HTR-8/SVneo (cell line): ENCODE measurements at places on chromosomes 2 and 18.

GRCh38 chr2:150036622-150037021 lies 449.0 kb upstream of the MMADHC start:
- DNase-seq, result no peak

- no peak for DNase-seq
These were observed 49.8 kb downstream of the PMS1 start for GRCh38 chr2:189834059-189834458.

DNA sequence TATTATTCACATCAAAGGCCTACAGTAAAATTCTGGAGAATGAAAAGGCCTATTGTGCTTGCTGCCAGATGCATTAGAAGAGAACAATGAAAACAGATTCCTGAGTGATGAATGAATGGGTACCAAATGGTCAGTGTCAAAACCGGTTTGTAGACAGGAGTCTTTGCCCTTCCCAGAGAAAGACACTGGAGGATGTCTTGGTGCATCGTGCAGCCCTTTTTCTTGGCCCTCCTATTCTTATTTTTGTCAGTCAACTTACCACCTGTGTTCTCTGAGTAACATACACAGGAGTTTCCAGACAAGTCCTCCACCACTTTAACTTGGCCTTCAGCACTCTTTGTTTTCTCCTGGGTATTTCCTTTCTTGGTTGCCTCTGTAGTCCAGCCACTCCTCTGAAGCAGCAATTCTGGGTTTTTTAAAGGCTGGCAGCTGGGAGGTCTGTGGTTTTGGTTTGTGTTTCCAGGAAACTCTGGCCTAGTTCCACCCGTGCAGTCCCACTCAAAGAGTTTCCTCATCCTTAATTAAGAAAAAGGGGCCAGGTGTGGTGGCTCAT lies 29.4 kb downstream of the PSTPIP2 start:
- DNase-seq, result no peak

DNA sequence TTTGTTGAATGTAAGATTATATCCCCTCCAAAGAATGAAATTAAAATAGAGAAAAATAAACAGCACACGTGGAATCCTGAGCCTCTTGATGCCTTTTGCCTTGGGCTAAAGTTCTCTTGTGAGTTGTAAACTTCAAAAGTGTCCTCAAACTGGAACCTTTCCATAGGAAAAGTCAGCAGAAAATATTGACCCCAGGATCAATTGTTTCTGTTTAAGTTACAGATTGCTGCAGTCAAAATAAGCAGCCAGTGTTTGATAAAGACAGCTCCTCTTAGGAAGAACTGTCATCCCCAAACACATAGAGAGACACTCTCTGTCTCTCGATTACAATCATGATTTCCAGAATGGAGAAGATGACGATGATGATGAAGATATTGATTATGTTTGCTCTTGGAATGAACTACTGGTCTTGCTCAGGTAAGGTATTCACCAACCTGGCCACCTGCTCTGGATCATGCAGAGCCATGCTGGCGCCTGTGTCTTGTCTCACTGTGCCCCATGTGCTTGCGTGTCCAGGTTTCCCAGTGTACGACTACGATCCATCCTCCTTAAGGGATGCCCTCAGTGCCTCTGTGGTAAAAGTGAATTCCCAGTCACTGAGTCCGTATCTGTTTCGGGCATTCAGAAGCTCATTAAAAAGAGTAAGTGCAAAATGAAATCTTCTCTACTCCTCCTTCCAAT lies at the start of gene SPP2:
SPP2 (plus strand) TSS at position 248 of the 681 bp plus-strand sequence; CDS start at position 333, 85 bp downstream.
- DNase-seq, result no peak

DNA sequence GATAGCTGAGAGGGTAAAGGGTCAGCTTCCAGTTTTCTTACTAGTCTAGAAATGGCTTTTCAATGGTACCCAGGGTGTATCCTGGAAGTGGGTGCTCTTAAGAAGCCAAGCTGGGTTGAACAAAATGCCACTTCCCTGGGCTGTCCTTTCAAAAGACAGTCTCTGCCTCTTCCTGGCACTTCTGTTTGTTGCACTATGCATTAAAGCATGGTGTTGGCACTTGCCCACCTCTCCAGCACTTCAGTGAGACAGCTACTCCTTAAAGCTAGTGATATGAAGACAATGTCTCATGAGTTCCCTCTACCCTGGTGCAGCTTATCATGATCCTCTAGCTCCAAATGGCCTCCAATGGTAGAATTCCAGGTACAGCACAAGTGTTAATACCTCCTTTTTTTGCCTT lies 74.3 kb upstream of the IGFBP5 start:
- DNase-seq, result no peak

- no peak for DNase-seq
These were observed 36.1 kb downstream of the POMC start for GRCh38 chr2:25132299-25132635.

DNA sequence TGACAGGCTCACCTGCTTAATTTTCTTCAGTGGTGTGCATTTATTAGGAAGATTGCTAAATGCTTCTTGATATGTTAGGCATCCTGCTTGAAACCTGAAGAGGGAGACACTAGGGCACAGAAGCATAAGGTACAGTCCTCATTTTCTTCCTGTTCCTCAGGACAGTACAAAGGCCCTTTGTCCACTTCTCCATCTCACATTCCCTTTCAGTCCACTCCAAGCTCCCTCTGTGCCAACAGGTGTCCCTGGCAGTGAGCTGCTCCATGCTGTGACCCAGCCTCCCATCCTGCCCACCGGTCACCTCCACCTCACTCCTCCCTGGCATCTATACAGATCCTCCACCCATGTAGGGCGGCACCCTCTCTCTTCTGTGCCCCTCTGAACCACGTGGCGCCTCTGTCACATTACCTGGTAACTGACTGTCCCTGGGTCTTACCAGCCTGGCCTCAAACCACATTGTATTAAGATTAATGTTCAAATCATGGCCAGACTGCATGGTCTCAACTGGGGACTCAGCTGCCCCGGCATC lies 162.8 kb downstream of the VAPA start:
- no peak for DNase-seq

DNA sequence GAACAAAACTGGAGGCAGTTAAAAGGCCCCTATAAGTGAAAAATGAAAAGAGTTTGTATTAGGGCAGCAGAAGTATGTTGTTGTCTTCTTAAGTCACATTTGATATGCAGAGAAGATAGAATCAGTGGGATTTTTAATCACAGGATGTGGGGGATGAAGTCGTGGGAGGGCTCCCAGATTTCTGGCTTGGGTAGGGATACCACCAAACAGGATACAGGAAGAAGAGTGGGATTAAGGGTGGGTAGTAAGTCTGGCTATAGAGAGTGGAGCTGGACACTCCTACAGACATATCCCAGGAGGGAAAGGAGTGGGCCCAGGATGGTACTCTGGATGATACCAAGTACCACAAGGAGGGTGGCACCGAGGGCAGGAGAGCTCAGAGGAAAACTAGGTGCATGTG lies 99.3 kb downstream of the GAREM1 start:
- no peak for DNase-seq

DNA sequence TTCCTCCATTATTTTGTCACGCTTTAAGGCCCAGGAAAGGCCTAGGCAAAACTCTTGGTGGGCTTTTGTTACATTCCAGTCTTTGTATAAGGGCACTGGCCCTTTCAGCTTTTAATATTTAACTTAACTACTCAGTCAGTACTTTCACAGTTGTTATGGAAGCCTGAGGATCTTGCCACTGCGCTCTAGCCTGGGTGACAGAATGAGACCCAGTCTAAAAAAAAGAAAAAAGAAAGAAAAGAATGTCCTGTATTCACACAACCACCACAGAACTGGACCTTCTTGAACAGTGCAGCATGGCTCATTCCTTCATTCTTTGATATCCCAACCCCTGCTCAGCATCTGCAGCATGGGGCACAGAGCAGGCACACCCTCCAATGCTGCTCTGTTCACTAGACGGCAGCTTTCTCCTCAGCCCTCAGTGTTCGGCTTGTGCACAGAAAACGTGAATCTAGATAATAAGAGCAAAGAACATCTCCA lies 93.4 kb upstream of the MSH2 start:
- DNase-seq, result no peak

- DNase-seq, result no peak
These were observed 293.4 kb downstream of the XIRP2 start for GRCh38 chr2:167181688-167182087.

DNA sequence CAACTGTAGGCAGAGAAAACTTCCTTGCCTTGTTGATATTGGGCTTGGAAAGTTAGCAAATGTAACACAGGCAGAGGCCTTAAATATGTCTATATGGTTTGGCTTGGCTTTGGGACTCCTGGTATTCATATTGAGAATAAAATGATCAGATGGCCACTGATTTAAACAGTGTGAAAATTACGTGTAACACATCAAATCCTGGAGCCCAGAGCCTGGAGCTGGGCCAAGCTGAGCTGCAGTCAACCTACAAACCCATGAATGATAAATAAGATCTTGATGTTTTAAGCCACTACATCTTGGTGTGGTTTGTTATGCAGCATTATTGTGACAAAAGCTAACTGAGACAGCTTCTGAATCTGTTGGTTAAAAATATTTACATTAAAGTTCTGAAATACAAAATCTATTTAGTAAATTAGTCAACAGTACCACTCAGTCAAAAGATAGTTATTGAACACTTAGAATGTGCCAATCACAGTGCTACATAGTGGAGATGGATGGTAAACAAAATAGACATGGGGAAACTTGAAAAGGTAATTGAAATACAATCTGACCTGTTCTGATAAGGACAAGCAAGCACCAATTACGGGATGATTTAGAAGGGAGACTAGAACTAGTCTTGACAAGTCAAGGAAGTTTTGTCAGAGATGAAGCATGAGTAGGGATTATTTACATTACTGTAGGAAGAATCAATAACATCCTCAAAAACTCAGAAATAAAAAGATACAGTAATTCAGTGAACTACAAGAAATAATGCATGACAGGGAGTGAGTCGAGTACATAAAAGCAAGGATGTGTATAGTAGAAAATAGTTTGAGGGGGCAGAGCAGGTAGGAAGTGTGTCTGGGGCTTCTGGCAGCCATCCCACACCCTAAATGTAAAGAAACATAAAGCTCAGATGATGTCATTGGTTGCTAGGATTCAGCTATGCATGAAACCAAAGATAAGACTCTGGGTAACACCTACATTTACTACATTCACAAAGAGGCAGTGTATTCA lies 157.7 kb downstream of the HNMT start:
- no peak for DNase-seq

GRCh38 chr2:48220501-48220900 lies 309.5 kb upstream of the STON1 start:
- DNase-seq, result no peak

DNA sequence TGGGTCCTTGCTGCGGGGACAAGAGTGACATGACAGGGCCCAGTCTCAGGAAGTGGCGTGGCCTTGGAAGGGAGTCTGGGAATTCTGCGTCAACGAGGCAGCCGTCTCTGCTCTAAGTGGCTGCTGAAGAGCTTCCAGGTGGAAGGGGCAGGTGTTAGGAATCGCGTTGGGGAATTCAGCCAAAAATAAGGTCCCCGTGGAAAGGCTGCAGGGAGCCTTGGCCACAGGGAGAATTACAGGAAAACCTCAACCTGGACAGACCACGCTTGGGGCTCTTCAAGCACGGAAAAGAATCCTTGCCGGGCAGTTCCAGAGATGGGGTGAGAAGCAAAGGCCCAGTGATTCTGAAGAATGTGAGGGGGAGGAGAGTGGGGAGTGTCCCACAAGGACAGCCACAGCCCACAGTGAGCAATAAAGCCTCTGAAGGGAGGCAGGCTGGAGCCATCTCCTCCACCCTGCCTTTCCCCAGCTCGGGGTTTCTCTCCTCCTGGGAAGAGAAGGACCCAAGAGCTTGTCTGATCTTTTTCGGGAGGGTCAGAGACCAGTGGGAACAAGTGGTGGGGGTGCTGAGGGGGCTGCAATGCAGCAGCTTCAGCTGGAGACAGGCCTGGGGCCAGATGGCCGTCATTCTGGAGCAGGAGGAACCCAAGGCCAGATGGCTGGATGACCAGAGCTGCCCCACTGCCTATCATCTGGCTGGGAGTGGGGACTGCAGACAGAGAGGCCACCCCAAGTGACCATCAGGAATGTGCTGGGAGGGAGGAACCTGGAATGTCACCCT lies 106.4 kb upstream of the SMAD2 start:
- no peak for DNase-seq

DNA sequence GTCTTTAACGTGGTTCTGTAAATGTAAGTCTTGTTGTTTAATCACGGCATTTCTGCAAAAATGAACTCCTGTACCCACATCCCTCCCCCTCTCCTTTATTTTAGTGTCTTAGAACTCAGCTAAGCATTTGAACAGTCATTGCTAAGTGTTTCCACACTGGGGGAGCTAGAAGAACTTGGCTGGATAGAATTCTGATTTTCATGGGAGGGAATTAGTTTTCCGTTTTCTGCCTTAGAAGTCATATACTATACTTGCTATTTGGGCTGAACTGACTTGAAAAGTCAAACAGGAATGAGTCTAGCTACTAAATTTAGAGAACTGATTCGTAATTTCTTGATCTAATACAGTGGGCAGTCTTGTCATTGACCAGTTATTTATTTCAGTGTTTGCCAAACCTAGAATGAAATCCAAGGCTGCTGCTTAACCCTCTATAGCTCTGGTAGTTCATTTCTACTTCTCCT lies 61.1 kb downstream of the FMNL2 start:
- DNase-seq, result no peak

GRCh38 chr18:68456985-68457384 lies 257.9 kb downstream of the TMX3 start:
- DNase-seq, result no peak

DNA sequence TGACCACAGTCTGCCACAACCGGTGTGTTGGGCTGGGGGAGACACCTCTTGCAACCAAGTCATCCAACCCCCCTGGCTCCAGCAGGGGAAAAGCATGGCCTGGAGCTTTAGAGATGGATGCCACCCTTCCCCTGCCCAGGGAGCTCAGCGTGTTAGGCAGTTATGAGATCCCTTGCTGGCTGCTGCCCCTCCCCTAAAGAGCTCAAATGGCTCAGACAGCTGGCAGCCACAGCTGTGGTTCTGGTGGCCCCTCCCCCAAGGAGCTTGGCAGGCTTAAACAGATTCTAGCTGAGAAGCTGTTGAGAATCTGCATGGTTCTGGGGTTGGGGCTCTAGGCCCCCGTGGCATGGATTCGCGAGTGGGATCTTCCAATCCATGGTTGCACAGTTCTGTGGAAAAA lies 64.7 kb downstream of the TEX51 start:
- DNase-seq, result no peak
